ENCODE measurements at places on chromosomes 2 and 18. TPM values are rescaled to one million over a fixed set of nuclear protein-coding genes. Genes with fewer than 3 reads are reported as not detected.

The DTNB gene
- total RNA-seq = 33.8 TPM

- no peak for DNase-seq
Measured at GRCh38 chr2:46449700-46450099, 29.7 kb upstream of the TMEM247 start.

The IL18R1 gene
- total RNA-seq = 12.4 TPM

DNA sequence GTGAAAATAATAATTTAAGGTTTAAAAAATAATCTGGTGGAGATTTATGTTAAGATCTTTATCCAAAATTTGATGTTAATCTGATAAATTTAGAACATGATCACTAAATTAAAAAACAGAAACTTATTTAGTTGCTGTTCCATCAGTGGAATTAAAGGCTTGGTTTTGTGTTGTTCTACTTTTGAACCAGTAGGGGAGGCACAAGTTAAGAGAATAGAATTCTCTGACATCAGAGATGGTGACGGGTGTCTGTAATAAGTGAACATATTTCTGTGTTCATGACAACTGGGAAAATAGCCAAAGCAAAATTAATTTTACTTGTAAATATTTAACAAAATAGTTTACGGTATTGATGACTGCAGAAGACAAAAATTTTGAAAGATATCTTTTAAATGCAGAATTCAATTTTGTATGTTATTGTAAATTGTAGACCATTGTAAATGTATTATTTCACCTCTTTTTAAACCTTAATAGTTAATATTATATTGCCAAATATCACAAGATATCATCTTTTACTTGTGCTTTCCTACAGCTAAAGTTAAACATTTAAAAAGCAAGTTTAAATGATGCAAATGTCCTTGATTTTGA, 106.0 kb downstream of the UBR3 start:
- no peak for DNase-seq

The LYPD6B gene
- 76.0 TPM for total RNA-seq

GRCh38 chr2:13230221-13230620, 513.5 kb downstream of the TRIB2 start:
- no peak for DNase-seq

The ZNF385B gene
- total RNA-seq = 0.83 TPM

GRCh38 chr2:39837856-39838453, 58.9 kb upstream of the THUMPD2 start:
- no peak for DNase-seq
